H54 (cell line): ENCODE measurements at places on chromosomes 7 and 10.
A peak's percentile ranks its signal among the peaks of the same experiment; 100 is the strongest.

GRCh38 chr10:82801289-82801688, 926.3 kb downstream of the NRG3 start:
- no peak for DNase-seq

DNA sequence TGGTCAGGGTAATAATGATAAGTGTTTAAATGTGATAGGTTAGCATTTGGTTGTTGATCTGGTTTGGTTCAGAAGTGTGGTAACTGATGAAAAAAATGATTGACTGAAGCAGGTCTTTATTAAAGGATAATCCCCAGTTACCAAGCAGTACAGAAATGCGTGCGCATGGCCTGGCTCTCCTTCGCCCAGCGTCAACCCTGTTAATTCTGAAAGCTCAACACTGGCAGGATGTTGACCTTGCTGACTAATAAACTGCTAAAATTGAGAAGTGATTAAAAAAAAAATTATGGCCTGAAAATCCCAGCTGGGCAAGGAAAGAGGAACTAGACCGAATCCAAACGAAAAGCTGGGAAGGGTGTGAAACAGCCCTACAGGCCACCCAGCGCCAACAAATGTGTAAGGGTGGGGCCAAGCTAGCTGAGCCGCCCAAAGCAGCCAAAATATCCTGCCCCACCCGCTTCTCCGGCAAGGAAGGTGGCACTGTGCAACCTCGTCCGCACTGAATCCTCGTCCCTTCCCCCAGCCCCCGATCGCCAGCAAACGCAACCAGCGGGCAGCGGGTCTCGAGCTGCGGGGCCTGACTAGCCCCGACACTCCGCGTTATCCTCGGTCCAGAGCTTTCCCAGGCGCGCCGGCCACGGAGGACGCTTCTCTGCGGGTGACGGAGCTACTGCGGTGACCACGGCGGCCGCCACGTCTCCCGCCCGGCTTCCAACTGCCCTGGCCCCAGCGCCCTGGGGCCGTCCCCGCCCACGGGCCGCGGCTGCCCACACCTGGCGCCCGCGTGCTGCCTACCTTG, 561 bp downstream of the SHTN1 start:
- peak; percentile 55 for DNase-seq

- DNase-seq, result no peak
Observed at GRCh38 chr10:25547382-25547781, 372.6 kb downstream of the GPR158 start.

GRCh38 chr10:121188005-121188404, 336.8 kb downstream of the WDR11 start:
- DNase-seq, result no peak

DNA sequence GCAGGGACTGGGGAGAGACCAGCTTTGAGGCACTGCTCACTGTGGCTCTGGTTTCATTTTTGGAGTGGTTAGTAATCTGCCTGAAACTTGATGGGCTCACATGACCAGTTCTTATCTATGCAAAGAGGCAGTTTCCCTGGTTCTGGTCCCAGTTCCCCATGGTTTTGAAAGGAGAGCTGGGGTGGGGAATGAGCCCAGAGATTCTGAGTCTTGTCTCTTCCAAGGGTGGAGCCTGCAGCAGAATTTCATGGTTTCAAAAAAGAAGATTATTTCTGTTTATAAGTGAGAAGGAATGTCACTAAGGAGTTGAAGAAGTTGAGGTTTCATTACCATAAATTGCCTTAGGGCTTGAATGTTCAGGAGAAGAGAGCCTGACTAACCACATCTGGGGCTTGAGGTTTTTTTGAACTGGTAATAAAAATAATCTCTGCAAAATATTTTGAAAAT, 190.2 kb upstream of the HABP2 start:
- DNase-seq, result no peak

DNA sequence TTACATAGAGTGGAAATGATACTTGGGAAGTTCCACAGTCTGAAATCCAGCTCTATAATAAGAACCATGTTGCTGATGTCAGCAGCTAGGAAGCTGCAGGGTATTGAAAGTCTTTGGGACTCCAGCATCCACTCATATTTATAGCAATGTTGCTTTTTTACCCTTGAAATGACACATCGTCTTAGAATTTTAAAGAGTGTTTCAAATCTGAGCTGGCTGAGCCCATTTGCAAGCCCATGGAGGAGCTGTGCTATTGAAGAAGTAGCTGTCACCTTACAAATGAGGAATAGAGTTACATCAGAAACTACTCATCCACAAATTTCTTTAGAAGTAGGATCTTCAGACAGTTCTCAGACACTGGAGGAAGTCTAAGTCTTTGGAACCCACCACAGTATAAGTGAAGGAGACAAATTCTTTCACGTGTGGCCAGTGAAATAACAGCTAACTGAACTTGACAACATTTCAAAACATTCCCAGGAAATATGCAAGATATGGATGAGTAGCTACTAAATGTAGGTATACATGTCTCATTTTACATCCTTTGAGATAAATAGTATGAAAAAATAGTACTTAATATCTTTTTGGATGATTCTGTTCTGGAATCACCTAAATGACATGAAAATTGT, 203.6 kb downstream of the ZNF365 start:
- DNase-seq, result no peak

- DNase-seq, result no peak
Observed at GRCh38 chr7:108004220-108005142, 1.5 kb upstream of the LAMB1 start.

DNA sequence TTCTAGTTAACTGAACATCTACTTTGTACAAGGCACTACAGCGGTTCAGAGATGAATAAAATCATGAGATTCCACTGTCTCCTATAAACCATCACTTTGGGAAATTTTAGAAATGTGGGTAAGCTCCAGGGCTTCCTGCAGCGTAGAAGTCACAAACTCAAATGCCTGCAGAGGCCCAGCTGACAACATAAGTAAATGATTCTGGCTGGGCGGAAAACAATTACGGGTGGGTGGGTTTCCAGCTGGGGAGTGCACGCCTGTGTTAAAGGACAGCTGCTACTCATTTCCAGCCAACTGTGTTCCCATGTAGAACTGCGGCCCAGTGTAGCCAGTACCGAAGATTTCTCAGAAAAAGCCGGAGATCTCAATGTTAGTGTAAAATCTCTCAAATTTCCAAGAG, 69.5 kb upstream of the ATRNL1 start:
- DNase-seq, result no peak

DNA sequence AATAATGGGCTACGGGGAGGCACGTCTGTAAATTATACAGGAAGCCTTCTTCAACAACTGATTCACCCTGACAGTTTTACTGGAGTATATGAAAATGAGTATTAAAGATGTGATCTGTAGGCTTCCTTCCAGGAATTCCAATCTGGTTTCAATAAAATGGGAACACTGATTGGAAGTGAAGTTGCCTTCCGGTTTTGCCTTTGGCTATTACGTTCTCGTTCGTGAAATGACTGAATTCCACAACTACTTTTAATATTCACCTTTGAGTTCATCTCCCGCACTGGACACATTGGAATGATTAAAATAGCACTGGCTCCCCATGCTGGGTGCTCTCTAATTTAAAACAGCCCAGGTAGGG, 350.1 kb upstream of the MKI67 start:
- DNase-seq, result no peak

DNA sequence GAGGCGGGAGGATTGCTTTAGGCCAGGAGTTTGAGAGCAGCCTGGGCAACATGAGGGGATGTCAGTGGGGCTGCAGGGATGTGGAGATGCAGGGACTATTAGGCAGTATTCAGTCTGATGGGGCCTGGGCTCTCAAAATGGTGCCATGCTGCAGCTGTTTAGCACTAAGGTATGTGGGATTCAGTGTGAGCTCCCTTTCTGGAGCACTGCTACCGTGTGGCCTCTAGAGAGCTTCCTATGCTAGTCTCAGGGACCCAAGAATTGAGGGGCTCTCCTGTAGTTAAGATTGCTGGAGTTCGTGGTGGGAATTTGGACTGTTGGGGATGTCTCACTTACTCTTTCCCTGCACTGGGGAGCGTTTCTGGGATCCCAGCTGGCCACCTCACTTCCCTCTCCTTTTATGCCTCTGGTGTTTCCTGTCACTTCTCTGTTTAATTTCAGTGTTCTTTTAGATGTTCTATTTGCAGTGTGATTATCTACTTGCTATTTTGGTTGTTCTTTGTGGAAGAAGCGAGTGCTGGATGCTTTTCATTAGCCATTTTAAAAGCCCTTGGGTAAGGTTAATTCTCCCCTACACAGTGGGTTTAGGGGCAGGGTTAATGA, 23.4 kb downstream of the LSMEM1 start:
- no peak for DNase-seq

DNA sequence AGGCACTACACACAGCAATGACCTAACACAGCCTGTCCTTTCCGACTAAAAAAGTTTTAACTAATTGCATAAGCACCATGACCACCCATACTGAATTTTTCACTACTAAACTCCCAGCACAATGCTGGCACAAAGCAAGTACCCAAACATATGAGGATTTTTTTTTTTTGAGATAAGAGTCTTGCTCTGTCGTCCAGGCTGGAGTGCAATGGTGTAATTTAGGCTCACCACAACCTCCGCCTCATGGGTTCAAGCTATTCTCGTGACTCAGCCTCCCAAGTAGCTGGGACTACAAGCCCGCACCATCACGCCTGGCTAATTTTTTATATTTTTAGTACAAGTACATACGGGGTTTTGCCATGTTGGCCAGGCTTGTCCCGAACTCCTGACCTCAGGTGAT, 5.1 kb downstream of the UBE2H start:
- no peak for DNase-seq

DNA sequence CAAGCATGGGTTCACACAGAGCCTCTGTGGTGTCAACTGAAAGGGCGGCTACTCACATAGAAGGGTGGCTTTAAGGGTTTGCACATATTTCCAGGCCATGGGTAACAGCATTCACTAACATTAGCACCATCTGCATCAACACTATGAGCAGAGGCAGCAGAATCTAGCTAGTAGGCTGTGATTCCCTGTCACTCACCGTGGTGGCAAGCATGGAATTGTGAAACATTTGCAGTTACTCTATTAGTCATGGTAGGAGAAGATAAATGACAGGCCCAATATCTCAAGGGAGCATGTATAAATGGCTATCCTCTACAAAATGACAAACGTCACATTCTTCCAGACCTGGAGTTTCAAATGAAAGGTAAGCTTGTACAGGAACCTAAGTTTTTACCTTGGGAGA, 32.2 kb upstream of the CUBN start:
- DNase-seq, result no peak

DNA sequence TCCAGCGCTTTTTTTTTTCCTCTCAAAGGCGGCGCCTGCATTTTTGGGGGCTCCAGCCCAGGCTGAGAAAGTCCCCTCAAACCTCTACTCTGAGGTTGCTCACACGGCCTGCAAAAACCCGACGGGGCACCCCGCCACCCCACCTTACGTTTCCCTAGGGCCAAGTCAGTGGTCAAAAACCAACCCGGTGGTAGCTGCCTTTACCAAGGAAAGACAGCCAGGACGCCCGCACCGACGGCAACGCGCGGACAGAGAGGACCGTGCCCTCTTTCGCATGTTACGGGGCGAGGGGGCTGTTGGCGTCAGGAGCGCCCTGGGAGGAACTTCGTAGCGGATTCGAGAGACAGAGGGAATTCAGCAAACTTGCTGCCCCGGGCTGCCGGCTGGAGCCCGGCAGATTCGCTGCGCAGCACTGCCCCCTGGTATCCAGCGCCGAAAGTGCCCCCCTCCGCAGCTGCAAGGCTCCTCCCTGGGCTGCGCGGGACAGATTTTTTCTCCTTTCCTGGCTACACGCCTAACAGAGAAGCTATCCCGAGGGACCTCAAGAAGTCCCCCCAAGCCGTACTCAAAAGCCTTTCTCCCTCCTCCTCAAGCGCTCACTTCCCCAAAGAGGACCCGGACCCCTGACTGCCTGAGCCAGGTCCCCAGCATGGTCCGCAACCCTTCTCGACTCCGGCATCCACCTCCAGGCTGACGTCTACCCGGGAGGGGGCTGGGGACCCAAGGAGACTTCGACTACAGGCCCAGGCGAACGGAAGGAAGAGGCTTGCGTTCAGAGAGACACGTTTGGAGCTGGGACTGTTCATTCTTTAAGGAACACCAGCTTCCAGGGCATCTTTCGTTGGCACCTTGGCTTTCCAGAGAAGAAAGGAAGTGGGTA, 27.7 kb upstream of the VAX1 start:
- peak; percentile 34 for DNase-seq

GRCh38 chr10:22723343-22723779, 9.0 kb upstream of the PIP4K2A start:
- DNase-seq, result no peak

DNA sequence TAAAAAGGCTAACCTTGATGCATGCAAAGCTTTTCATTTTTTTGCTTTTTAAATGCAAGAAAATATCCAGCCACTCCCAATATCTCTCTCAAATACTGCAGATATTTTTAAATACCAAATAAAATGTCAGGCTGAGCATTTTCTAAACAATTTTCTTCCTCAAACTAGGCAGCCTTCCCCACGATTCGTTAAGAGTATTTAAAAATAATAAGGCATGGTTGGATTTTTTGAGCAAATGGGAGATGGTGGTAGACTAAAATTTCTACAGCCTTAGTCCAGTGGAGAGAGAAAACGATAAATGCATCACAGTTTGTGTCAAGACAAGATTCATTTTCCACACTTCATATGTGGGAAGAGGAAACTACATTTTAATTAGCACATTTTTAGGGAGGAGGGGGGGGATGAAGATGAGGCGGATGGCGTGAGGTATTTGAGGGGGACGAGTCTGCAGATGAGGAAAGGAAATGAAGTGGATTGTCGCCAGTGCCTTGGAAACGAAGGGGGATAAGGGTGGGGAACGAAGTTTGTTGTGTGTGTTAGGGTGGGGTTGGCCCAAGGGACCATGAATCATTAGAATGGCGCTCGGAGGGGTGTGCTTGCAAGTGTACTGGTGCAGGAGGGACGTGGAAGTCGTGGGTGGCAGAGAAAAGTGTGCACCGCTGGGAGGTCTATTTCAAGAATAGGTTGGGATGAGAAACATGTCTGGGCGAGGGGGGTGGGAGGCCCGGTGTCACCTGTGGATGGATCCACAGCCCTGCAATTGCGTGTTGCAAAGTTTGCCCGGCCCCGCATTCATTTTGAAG, 1.2 kb upstream of the ADD3 start:
- peak; percentile 18 for DNase-seq

GRCh38 chr10:84375011-84375410, 46.6 kb downstream of the CCSER2 start:
- no peak for DNase-seq

GRCh38 chr7:1520539-1521234, 9.8 kb upstream of the MAFK start:
- peak; percentile 99 for DNase-seq

DNA sequence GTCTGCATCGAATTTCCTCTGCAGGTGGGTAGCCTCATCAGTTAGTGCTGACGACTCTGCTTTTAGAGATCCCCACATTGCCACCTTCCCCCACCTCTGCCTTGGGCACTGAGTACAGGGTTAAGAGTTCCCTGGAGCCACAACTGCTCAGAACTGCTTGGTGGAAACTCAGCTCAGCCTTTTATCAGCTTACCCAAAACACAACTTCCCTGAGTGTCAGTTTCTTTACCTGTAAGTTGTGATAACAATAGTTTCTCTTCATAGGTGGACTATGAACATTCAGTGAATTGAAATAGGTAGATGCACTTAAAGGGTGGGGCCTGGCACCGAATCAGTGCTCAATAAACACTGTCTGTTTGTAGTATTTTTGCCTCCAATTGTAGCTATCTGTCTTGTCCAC, 11.3 kb downstream of the ASB13 start:
- DNase-seq, result no peak

- no peak for DNase-seq
Observed at GRCh38 chr10:133422223-133422806, 2.1 kb downstream of the SPRN start.

GRCh38 chr7:24510759-24511158, 62.5 kb upstream of the PALS2 start:
- DNase-seq, result no peak

GRCh38 chr10:20185116-20185515, 368.9 kb downstream of the PLXDC2 start:
- DNase-seq, result no peak
